CD8-positive, alpha-beta memory T cell (primary cell): ENCODE measurements at places on chromosomes 7 and 10.

- H3K27me3 ChIP-seq, result peaks cover 27% of the 10 kb centered on the region
- no peak overlapping the region for H3K27ac ChIP-seq
- H3K4me1 ChIP-seq, result peaks cover 6% of the 10 kb centered on the region
- H3K36me3 ChIP-seq, result no peaks in the 10 kb centered on the region
- no peak for DNase-seq
Measured at GRCh38 chr10:114042895-114043531, 653 bp upstream of the ADRB1 start.

GRCh38 chr10:61078542-61079275 lies 134.7 kb upstream of the RHOBTB1 start:
- H3K27me3 ChIP-seq, result no peaks in the 10 kb centered on the region
- H3K36me3 ChIP-seq, result no peaks in the 10 kb centered on the region
- H3K27ac ChIP-seq, result no peak overlapping the region
- H3K4me3 ChIP-seq, result no peak overlapping the region
- no peak for DNase-seq

DNA sequence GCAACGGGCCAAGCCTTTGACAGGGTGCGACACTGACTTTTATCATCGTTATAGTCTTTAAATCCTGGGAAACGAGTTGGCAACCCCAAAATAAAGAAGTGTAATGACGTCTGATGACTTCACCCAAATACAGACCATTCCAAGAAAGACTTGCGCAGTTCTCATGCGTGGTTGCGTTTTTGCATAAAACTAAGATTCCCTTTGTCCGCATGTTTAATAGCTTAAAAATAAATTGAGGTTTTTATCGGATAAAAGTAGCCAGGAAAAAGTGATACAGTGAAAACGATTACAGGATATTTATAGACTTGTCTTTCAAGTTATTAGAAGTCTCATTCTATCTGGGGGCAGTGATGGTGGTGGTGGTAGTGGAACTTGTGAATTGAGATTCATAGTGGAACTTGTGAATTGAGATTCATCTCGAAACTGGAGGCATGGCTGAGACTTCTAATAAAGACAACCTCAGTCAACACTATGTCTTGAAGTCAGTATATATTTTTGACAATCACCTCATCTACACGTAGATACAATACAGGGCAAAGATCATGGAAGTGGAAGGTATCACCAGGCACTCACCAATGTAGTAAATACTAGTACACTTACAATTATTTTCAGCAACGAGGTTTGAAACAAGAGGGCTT lies 1.2 kb upstream of the NAMPT start:
- no peak for DNase-seq
- H3K27ac ChIP-seq, result peak overlapping the region; percentile 94
- no peaks in the 10 kb centered on the region for H3K36me3 ChIP-seq
- H3K4me1 ChIP-seq, result peaks cover 22% of the 10 kb centered on the region
- H3K27me3 ChIP-seq, result no peaks in the 10 kb centered on the region

- DNase-seq, result no peak
- no peaks in the 10 kb centered on the region for H3K36me3 ChIP-seq
- H3K4me1 ChIP-seq, result no peaks in the 10 kb centered on the region
- H3K27me3 ChIP-seq, result no peaks in the 10 kb centered on the region
- H3K4me3 ChIP-seq, result no peak overlapping the region
Measured at GRCh38 chr7:116429986-116430619, 69.4 kb upstream of the CAV2 start.

- H3K4me1 ChIP-seq, result peaks cover 9% of the 10 kb centered on the region
- peaks cover 3% of the 10 kb centered on the region for H3K27me3 ChIP-seq
- H3K4me3 ChIP-seq, result no peak within 1 kb of the TSS
- no peak within 1 kb of the TSS for H3K27ac ChIP-seq
- DNase-seq, result no peak
- H3K36me3 ChIP-seq, result no peaks in the 10 kb centered on the region
Measured at GRCh38 chr7:24283897-24284698, at the start of gene NPY. Gene NPY (plus strand): TSS chr7:24284190. CDS start chr7:24285241, 1,051 bp downstream.

- no peaks in the 10 kb centered on the region for H3K4me1 ChIP-seq
- no peaks in the 10 kb centered on the region for H3K27me3 ChIP-seq
- no peak for DNase-seq
Measured at GRCh38 chr7:154347700-154348266, 295.6 kb downstream of the DPP6 start.

GRCh38 chr10:95125582-95125981 lies 56.3 kb upstream of the CYP2C8 start:
- H3K27me3 ChIP-seq, result no peaks in the 10 kb centered on the region
- no peaks in the 10 kb centered on the region for H3K4me1 ChIP-seq

- H3K4me3 ChIP-seq, result no peak overlapping the region
- H3K27ac ChIP-seq, result no peak overlapping the region
- no peak for DNase-seq
- H3K4me1 ChIP-seq, result no peaks in the 10 kb centered on the region
- H3K27me3 ChIP-seq, result no peaks in the 10 kb centered on the region
- H3K36me3 ChIP-seq, result no peaks in the 10 kb centered on the region
Measured at GRCh38 chr10:96992721-96993120, 160.6 kb downstream of the LCOR start.

DNA sequence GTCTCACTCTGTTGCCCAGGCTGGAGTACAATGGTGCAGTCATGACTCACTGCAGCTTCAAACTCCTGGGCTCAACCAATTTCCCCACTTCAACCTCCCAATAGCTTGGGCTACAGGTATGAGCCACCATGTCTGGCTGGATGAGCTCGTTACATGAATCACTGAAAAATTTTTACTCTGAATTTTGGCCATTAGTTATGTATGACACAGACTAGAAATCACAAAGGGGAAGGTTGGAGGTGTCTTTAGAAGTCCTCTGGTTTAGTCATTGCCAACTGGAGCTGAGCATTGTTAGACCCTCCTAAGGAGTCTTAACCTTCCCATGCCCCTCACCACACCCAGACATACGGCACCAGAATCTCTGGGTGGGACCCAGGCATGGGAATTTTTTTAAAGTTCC lies 34.7 kb downstream of the SVIL start:
- no peak for DNase-seq
- H3K36me3 ChIP-seq, result no peaks in the 10 kb centered on the region
- no peak overlapping the region for H3K27ac ChIP-seq
- no peaks in the 10 kb centered on the region for H3K4me1 ChIP-seq
- no peak overlapping the region for H3K4me3 ChIP-seq
- H3K27me3 ChIP-seq, result no peaks in the 10 kb centered on the region

DNA sequence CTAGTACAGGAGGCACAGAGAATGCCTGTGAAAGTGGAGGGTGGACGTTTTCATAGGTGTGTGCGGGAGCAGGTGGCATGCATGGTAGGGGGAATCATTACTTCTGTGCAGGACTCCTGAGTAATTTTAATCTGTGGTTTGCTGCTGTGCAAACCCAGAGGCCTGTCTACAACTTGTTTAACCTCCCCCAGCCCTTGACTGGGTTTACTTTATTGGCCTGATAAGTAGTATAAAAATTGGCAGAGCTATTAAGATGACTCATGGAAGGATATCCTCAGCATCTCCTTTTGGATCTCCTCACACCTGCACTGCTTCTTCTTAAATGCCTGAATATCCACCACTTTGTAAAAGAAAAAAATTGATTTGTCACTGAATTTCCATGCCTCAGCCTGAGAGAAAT lies 104.8 kb downstream of the AUTS2 start:
- no peaks in the 10 kb centered on the region for H3K36me3 ChIP-seq
- H3K4me3 ChIP-seq, result no peak overlapping the region
- no peaks in the 10 kb centered on the region for H3K4me1 ChIP-seq
- DNase-seq, result no peak

- H3K4me1 ChIP-seq, result no peaks in the 10 kb centered on the region
- no peak for DNase-seq
- peaks cover 5% of the 10 kb centered on the region for H3K27me3 ChIP-seq
Measured at GRCh38 chr10:34231441-34232180, 583.5 kb downstream of the PARD3 start.

- no peaks in the 10 kb centered on the region for H3K4me1 ChIP-seq
- H3K36me3 ChIP-seq, result no peaks in the 10 kb centered on the region
- no peak overlapping the region for H3K27ac ChIP-seq
Measured at GRCh38 chr7:90720984-90721760, 125.1 kb downstream of the CDK14 start.

GRCh38 chr10:86801995-86802394 lies 45.6 kb downstream of the BMPR1A start:
- DNase-seq, result no peak
- H3K36me3 ChIP-seq, result no peaks in the 10 kb centered on the region
- H3K27me3 ChIP-seq, result no peaks in the 10 kb centered on the region
- H3K4me1 ChIP-seq, result no peaks in the 10 kb centered on the region
- no peak overlapping the region for H3K27ac ChIP-seq
- H3K4me3 ChIP-seq, result no peak overlapping the region

- no peak for DNase-seq
- H3K36me3 ChIP-seq, result no peaks in the 10 kb centered on the region
- H3K4me3 ChIP-seq, result no peak overlapping the region
- H3K27ac ChIP-seq, result no peak overlapping the region
Measured at GRCh38 chr10:101122270-101123084, 8.6 kb upstream of the TLX1 start.

DNA sequence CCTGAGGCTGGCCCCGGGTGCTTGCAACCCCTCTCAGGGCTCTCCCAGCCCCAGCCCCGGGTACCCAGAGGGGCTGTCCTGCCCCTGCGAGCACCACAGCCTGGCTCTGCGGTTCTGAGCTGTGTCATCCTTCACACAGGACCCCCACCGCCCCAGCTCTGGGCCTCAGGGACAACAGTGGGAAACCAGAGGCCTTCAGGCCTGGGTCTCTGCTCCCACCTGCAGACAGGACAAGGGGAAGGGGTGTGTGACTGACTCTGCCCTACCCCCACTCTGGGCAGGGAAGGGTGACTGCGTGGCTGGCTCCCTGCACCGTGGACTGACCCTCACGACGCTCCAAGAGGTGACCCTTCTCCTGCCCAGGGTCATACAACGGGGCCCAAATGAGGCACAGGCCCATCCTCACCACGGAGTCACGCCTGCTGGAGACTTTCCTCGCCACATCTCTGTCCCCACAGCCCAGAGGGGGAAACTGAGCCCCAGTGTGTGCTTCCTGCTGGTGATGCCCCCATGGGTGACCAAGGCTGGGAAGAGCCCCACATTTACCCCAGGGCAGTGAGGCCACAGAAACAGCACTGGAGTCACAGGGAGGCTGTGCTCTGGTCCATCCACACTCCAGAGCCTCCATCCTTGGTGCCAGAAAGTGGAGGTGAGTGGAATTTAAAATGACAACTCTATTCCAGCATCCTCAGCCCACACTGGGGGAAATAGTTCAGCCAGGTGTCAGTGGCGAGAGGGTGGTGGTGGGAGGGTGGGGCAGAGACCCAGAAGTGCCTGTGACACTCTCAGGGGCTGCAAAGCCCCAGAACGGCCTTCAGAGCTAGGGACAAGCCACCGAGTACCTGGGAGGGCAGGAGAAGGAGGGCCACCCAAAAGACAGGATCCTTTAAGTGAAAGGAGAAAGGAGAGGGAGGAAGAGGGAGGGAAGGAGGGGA lies 13.6 kb downstream of the CAMK2B start:
- peaks cover 11% of the 10 kb centered on the region for H3K27me3 ChIP-seq
- H3K4me3 ChIP-seq, result no peak overlapping the region
- H3K4me1 ChIP-seq, result peaks cover 6% of the 10 kb centered on the region
- H3K27ac ChIP-seq, result no peak overlapping the region

DNA sequence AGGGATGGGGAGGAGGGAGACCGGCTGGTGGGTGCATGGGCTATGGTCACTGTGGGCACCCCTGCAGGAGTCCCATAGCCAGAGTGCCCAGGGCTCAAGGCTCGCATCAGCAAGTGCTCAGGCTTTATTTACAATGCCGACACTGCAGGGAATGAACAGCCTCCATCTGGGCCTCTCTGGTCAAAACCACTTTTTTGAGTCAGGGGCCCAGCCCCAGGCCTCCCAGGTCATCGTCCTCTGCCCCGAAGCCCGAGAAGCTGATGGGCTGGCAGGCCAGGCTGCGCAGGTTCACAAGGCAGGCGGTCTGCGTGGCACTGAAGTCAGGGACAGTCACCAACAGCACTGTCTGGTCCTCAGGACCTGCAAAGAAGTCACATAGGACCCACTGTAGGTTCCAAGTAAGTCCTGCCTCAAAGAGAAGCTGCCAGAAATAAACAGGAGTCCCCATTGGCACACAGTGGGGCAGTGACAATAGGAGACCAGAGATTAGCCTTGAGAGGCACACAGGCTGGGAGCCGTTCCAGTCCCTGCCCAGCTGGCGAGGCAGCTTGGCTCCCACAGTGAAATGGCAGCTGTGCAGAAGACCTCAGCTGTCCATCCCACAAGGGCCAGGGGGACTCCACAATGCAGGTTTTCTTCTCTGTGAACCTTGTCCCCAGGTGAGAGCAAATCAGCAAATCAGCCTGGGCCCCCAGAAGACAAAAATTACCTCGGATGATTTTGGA lies 8.6 kb downstream of the POLD2 start:
- no peaks in the 10 kb centered on the region for H3K27me3 ChIP-seq
- no peaks in the 10 kb centered on the region for H3K4me1 ChIP-seq
- H3K27ac ChIP-seq, result no peak overlapping the region
- H3K36me3 ChIP-seq, result peaks cover 4% of the 10 kb centered on the region

GRCh38 chr10:58266826-58267712 lies 625 bp downstream of the IPMK start:
- no peaks in the 10 kb centered on the region for H3K27me3 ChIP-seq
- H3K27ac ChIP-seq, result peak overlapping the region; percentile 85
- no peaks in the 10 kb centered on the region for H3K36me3 ChIP-seq
- DNase-seq, result peak; percentile 24

- no peaks in the 10 kb centered on the region for H3K27me3 ChIP-seq
- H3K4me1 ChIP-seq, result peaks cover 100% of the 10 kb centered on the region
- DNase-seq, result no peak
- no peaks in the 10 kb centered on the region for H3K36me3 ChIP-seq
- H3K27ac ChIP-seq, result no peak overlapping the region
Measured at GRCh38 chr10:124674768-124675222, 69.4 kb downstream of the FAM53B start.

DNA sequence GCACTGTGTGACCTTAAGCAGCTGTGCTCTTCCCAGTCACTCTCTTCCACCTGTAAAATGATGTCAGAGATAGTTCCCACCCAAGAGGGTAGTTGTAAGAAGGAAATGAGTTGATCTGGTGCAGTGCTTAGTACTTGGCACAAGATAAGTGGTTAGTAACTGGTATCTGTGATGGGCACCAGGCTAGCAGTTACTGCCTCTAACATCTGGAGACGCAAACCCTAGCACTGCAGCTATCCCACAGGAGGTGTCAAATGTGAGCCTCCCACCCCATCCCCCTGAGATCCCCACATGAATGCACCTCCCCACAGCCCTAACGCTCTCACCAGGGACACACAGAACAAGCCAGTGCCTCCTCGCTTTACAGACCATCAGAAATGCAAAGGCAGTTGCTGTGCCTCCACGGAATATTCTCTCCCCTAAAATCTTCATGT lies 72.0 kb downstream of the KCNMA1 start:
- no peak overlapping the region for H3K4me3 ChIP-seq
- H3K36me3 ChIP-seq, result no peaks in the 10 kb centered on the region
- no peak for DNase-seq

- no peaks in the 10 kb centered on the region for H3K4me1 ChIP-seq
- H3K36me3 ChIP-seq, result no peaks in the 10 kb centered on the region
- no peaks in the 10 kb centered on the region for H3K27me3 ChIP-seq
Measured at GRCh38 chr10:61135276-61135721, 191.3 kb upstream of the RHOBTB1 start.

- H3K4me3 ChIP-seq, result no peak overlapping the region
- H3K27me3 ChIP-seq, result no peaks in the 10 kb centered on the region
- H3K36me3 ChIP-seq, result no peaks in the 10 kb centered on the region
- DNase-seq, result no peak
- H3K27ac ChIP-seq, result no peak overlapping the region
Measured at GRCh38 chr10:80055760-80056159, 22.7 kb upstream of the TMEM254 start.
